ENCODE measurements at places on chromosomes 1 and 21.

- DNase-seq: no peak
Observed at GRCh38 chr1:181081395-181081794, 7.1 kb upstream of the IER5 start.

- DNase-seq: peak; percentile 51
Observed at GRCh38 chr1:70874818-70875217, 172.8 kb downstream of the PTGER3 start.

GRCh38 chr1:71228742-71229365 is 148.0 kb upstream of the ZRANB2 start:
- DNase-seq: no peak

DNA sequence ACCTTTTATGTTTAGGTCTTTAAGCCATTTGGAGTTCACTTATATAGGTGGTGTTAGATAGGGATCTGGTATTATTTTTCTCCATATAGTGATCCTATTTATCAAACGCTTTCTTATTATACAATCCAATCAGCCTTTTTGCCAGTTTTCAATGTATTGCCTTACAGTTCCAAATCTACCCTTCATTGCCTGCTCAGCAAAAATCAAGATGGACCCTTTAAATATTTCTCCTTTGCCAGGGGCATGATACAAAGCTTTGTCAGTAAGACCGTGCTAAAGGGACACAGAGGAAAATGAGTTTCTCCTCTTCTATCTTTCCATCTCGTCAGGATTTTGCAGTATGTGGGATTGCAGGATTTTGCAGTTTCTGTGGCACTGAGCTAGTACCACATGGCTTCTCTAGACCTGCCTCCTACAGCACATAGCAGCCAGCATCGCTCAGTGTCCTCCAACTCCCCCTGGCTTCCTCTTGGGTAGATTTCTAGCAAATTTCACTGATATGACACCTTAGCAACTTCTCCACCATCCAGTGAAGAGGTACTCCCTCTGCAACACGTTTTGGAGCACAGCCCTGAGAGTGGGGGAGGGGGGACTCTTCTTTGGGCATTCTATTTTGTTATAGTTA is 22.5 kb upstream of the CAP1 start:
- no peak for DNase-seq

DNA sequence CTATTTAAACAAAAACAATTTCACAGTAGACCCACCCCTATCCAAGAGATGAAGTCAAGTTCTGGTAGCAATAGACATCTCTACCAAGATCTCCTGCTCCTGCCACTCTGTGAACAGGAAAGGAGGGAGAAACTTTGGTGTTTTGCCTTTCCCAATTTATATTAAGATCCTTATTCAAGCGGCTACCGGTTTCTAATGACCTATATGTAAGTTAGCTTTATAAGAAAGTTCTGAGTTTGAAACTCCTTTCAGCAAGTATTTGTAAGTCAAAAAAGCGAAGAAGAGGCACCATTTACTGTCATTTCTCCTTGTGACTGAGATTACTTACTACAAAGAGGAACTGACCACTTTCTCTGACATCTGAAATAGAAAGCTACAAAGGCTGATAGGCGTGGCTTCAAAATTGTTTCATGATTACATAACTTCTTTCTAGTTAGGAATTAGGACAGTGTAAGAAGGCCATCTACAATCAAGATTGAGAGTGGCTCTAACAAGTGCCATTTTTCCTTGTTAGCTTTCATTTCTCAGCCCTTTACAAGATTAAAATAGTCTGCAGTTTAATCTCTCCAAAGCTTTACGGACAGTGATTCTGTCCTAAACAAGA is at the start of gene MNDA:
Gene MNDA, plus strand, starts transcription at position 448 of the 604 bp plus-strand sequence. CDS start 10,803 bp downstream, outside the sequence.
- no peak for DNase-seq

- peak; percentile 83 for DNase-seq
Observed at GRCh38 chr1:226547754-226548191, 791 bp upstream of the STUM start.

DNA sequence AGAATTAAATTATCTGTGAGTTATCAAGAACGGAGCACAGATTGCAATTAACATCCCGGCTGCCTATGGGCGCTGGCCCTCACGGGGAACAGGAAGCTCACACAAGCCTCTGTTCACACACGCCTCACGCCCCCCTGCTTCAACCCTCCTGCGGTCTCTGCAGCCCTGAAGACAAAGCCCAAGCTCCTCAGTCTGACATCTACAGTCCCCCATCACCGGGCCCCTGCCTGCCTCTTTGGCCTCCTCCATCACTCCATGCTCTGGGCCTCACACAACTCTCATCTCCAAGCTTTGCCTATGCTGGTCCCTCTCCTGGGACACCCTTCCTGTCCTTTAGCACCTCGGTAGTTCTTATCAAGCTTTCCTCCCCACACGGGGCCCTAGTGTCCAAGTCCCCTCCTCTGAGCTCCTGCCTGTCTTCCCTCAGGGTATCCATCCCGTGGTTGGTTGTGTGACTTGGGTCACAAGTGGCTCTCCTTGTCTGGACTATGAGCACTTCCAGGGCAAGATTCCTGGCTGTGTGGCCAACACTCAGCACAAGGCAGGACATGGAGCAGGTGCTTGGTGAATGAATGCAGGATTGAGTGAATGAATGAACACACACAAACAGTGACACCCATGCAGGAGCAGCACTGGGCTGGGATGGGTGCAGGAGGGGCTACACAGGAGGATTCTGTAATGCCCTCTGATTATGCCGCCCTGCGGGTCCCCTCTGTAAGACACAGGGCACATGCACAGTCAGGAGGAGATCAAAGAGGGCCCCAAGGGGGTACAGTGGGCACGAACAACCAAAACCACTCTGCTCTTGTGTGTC is 116.1 kb downstream of the DMRTB1 start:
- DNase-seq: no peak

DNA sequence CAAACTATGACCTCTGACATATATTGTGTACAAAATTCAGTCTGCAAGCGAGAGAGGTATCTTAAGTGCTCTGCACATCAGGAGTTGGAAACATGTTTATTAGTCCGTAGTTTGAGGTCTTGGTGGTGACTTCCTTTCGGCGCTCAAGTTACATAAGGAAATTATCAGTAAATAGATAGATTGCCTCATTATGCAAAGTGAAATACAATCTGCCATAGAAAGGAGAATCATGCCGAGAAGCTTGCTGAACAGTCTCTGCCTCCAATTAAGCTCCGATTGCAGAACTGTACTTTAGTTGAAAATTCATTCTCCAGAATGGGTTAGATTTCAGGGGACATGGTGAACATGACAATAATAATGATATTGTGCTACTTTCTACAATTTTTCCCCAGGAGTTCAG is 271.8 kb downstream of the BRINP2 start:
- no peak for DNase-seq

- peak; percentile 86 for DNase-seq
Observed at GRCh38 chr1:43435146-43436145, 18.3 kb downstream of the HYI start.

DNA sequence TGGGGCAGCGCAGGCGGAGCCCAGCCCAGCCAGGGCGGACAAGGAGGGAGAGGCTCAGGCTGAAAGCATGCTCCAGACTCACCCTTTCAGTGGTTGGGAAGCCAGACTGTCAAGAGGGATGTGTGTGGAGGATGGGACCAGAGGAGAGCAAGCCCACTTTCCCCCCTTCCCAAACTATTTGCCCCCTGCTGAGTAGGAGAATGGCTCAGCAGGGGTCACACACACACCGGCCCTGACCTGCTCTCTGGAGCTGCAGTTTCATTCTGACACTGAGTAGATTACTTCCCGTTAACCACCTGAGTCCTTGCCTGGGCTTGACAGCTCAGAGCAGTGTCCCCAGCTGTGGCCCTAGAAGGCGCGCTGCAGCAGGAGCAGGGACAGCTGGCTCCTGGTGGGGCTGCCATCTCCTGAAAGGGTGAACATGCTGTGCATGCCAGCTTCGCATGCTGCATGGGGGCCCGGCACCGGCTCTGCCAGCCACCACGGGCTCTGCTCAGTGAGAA is 51.6 kb upstream of the CNTN2 start:
- no peak for DNase-seq

DNA sequence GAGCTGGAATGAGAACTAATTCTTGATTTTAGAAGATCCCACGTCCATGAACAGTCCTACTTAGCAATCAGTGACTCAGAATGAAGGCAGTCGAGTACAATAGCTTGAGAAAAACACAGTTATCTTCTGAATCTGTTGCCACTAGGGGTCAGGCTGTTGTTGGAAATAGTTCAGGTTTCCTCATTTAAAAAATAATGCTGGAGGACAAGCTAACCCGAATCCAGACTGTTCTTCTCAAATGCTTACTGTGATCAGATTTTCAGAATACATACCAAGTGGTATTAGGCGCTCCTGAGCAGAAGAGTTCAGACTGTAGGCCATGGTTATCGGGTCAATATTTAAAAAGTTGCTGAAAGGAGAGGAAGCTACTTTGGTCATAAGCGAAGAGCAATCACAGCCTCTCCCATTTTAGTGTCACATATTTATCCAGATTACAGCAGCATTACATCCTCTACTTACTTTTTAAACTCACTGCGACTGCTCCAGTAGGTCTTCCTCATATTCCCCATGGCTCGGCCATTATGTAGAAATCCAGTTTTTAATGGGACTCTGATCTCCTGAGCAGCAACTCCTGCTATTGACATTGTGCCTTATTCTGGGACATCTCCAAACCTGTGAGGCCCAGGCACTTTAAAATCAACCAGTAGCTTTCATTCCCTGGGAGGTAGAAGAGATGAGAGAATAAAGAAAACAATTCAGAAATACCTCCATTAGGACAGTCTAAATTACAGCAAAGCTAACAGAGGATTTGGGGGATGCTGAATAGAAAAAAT is 10.9 kb downstream of the ERRFI1 start:
- DNase-seq: peak; percentile 88

DNA sequence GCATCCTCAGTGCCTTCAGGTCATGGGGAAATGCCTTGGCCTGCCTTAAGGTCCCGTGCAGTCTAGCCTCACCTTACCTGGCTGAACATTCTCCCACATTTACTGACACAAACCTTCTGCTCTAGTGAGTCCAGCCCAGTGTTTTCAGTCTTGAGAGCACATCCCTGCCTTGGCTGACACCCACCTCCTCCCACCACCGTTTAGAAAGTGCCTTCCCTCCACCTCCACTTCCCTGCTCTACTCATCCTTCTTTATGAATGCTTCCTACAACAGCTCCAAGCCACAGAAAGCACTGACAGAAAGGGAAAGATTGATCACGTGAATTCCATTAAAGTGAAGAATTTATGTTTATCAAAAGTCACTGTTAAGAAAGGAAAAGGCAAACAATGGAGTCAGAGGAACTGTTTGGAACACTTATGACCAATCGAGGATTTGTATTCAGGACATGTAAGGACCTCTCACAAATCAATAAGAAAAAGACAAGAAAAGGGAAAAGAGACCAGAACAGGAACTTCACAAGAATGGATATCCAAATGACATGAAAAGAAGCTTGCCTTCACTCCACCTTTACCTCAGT is 59.8 kb downstream of the DDR2 start:
- DNase-seq: no peak

DNA sequence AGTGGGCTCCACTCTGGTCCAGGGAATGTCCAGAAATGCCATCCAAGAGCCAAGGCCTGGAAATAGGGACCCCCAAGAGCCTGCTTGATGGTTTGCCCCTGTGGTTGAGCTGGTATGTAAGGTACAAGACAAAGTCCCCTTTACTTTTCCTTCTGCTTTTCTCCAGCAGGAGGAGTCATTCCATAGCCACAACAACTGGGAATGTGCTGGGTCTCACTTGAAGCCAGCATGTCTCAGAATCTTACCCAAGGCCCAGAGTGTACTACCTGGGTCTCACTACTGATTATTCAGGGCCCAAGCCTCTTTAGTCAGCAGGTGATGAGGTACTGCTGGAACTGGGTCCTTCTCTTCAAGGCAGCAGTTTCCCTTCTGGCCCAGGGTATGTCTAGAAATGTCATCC is 62.1 kb upstream of the CD55 start:
- peak; percentile 48 for DNase-seq

DNA sequence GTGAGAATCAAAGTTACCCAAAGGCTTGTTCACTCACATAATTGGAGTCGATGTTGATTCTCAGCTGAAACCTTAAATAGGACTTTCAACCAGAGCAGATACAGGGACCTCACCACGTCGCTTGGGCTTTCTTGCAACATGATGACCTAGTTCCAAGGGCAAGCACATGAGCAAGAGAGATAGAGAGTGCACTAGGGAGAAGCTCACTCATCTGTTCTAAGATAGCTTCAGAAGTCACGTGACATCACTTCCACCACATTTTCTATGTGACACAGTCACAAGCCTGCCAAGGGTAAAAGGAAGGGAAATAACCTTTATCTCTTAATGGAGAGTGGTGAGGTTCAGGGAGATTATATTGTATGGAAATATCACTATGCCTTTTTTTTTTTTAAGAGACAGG is 470.1 kb upstream of the PLXNA2 start:
- DNase-seq: no peak

DNA sequence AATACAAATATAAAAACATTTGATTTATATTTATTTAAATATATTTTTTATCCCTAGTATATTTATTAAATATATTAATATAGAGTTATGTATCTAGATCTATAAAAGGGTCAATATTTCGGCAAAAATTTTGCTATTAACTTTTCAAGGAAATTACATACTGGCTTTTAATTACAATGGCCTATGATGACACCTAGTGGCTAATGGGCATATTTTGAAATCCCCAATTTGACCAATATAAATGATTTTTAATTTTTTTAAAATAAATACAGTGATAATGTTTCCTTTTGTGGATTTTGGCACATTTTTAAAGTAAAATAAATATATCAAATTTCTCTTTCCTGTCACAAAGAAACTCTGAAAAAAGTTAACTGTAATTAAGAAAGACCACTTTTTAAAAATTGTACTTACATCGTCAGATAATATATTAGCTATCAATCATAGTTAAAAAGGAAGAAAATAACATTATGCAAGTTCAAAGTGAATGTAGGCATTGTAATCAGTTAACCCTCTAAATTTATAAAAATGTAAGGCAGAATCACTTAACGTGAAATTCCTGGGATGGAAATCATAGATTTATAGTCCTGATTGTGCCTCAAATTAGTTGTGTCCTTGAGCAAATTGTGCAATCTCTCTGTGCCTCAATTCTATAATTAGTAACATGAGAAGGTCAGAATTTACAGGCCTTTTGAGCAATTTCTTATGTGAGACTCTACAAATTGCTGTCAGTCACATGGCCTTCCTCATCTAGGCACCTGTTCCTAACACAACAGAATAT is 25.6 kb upstream of the RGS13 start:
- peak; percentile 37 for DNase-seq

GRCh38 chr1:74767490-74767889 is 34.5 kb downstream of the TYW3 start:
- DNase-seq: peak; percentile 12

DNA sequence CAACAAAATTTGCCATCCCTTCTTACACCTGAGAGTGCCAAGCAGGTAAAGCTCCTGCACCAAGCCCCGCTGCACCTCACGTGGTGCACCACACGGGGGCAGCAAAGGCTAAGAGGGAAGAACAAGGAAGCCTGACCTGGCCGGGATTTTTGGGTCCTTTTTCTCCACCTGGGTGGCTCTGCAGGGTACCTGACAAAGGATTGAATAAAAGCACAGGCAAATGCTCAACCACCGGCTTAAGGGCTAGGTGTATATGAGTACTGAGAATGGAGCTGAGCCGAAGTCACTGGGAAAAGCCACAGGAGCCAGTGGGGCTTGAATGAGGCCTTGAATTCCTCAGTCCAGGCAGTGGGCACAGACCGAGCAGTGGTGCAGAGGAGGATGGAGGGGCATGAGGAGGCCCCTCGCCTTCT is 36.4 kb downstream of the ZNF697 start:
- DNase-seq: peak; percentile 28

Measured in AG10803 (cell line).